Inflammatory macrophage treated with lipopolysaccharide for 1 hour (primary cell): ENCODE measurements at places on chromosomes 12 and 14.

DNA sequence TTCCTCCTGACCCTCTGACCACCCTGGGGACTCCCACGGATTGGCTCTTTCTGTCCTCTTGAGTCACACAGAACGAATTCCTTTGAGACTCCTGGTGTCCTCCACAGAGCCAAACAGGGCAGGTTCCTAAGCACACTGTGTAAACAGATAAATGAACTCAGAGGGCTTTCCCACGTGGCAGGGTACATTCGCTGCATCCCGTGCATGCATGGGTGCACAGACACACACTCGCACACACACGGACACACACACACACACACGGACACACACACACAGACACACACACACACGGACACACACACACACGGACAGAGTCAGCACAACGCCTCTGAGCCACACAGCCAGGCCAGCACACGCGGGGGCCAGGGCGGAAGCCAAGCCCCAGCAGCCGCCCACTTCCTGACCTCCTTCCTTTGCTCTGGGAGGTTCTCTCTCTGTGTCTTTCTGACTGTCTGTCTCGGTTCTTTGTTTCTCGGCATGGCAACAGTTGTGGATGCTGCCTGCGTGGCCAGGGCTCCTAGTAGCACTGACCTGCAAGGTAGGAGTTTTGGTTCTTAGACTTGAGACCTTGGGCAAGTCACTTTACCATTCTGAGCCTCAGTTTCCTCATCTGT is 706 bp downstream of the CRACR2A start:
- DNase-seq, result peak; percentile 66

DNA sequence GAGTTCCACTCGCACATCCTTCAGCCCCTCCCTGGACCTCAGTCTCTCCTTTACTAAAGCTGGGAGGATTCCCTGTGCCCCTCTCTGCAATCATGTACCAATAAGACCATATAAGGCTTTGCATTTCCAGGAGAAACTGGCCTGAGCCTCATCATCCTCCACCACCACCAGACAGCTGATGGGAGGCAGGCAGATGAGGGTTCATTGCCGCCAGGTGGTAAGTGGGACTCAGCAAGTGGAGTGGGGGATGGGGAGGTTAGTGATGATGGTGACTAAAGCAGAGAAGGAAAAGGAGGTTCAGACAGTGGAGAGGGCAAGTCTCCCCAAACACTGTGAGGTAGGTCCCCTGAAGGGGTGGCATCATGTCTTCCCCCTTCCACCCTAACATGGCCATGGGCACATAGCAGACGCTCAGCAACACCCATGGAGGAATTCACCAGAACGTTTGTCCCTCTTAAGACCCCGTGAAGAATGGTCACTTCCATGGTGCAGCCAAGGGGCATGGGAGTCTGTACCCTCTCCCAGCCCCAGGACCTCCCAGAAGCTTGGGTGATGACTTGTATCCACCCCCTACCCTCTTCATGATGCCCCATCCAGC is 4.5 kb upstream of the TNFRSF1A start:
- no peak for DNase-seq

- DNase-seq, result no peak
These were observed 495.2 kb upstream of the SOX5 start for GRCh38 chr12:24444634-24445033.

- DNase-seq, result no peak
These were observed 12.9 kb upstream of the EPS8 start for GRCh38 chr12:15801770-15802744.

- DNase-seq, result no peak
These were observed 14.6 kb downstream of the RAPGEF3 start for GRCh38 chr12:47744005-47744651.

DNA sequence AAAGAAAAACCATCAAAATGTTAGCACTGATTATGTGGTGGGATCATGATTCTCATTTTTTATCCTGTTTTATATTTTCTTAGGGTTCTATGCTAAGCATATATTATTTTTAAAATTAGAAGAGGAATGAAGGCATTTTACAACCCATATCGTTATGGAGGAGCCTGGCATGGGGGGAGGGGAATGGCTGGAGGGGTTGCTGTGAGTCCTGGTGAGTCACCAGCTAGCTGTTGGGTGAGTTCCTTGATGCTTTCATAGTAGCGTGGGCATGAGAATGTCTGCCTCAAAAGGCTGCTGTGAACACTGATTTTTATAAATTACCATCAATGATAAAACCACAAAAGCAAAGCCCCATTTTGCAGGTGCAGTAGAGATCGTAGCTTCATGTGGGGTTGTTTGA is 46.9 kb downstream of the C14orf132 start:
- DNase-seq, result no peak

GRCh38 chr12:120584343-120585149 is 3.3 kb upstream of the POP5 start:
- peak; percentile 35 for DNase-seq
